ENCODE measurements at places on chromosomes 2 and 18.

- DNase-seq: no peak
Measured at GRCh38 chr2:119126650-119127049, 31.9 kb downstream of the C1QL2 start.

DNA sequence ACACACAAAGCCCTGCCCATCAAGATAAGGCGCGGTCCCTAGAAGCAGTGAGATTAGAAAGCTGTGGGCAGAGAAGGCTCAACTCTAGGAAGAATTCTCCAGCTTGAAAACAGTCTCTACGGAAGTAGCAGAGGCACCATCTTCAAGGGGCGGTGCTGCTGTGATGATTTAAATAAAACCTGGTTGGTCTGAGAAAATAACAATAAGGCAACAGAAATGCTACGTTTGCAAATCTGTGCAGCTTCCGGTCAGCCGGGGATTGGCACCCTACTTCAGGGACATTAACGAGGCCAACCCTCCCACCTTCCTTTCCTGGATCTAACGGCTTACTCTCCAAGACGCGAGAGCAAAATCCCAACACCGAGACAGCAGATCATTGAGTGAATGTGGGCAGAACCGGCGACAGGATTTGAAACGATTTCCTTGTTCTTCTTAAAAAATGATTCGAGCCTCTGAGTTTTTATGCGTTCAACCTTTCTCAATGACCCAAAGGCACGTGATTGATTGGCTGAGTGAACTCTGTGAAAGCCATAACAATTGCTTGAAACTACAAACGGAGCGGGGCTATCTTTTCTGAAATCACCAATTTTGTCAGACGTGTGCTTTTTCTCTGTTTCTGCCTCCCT, 93.7 kb upstream of the ZNF516 start:
- no peak for DNase-seq

- DNase-seq: no peak
Measured at GRCh38 chr18:57854726-57855125, 51.6 kb upstream of the ATP8B1 start.

GRCh38 chr2:63071664-63072063, 21.0 kb downstream of the OTX1 start:
- no peak for DNase-seq

DNA sequence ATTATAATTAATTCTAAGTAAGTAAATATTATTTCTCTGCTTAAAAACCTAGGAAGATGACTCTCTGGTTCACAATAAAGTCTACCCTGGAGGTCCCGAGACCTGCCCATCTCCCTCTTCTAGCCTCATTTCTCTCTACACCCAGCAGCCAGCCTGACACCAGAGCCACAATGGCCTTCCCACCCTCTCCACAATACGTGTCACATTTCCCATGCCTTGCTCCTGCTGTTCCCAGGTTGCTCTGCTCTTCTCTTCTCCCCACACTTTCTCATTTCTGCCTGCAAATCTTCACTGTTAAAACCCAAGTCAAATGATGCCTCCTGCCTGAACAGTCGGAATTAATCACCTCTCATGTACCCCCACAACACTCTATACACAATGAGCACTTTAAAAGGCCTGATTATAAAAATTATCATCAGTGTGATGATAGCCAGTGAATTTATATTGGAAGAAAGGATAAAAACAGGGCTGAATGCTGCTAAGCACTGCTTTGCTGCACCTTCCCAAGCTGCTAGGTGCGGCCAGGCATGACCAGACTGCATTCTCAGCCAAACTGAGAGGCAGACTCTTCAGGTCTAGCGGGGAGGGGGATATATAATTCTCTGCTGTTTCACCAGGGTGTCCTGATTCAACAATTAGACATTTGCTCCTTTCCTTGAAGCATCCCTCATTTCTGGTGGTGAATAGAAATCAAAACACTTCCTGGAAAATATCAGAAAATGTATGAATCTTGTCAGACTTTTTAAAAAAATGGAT, 160.6 kb downstream of the DTNA start:
- DNase-seq: no peak

- no peak for DNase-seq
Measured at GRCh38 chr2:199798831-199799580, 52.0 kb downstream of the FTCDNL1 start.

- DNase-seq: no peak
Measured at GRCh38 chr2:120896126-120896525, 160.5 kb downstream of the GLI2 start.

DNA sequence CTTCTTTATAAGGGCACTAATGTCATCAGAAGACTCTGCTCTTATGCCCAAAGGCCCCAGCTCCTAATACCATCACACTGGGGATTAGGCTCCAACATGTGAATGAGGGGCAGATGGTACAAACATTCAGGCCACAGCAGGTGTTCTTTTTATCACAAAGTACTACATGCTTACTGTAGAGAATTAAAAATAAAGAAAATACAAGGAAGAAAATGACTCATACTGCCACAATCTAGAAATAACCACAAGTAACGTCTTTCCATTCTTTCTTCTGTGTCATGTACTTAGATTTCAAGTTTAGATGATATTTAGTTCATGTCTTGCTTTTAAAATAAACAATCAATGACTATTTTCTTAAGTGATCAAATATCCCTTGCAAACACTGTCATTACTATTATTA, 100.3 kb upstream of the NEDD4L start:
- DNase-seq: peak; percentile 6

DNA sequence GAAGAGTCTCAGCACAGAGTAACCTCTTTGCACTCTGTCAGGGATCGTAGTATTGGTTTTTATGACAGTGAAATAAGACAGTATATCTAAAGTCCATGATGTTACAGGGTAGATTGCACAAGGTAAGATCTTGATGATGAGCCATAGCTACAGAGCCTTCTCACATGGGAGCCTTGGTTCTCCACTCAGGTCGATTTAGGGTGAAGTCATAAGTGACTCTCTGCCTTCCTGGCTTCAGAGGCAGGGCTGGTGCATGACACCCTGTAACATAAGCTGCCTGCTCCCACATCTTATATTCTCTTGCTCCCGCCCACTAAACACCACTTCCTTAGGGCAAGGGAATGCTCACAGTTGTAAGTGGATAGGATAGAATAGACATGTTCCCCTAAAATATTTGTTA, 13.3 kb downstream of the DAPL1 start:
- DNase-seq: no peak

GRCh38 chr2:109375131-109375561, 238.6 kb downstream of the SEPTIN10 start:
- DNase-seq: no peak

Data from mesenchymal stem cell (in vitro differentiated cells and primary cell).